Activated T-helper 1 cell treated with Interleukin-2 at 50 U/mL for 16 hours (primary cell): ENCODE measurements at places on chromosomes 3 and 15.

DNA sequence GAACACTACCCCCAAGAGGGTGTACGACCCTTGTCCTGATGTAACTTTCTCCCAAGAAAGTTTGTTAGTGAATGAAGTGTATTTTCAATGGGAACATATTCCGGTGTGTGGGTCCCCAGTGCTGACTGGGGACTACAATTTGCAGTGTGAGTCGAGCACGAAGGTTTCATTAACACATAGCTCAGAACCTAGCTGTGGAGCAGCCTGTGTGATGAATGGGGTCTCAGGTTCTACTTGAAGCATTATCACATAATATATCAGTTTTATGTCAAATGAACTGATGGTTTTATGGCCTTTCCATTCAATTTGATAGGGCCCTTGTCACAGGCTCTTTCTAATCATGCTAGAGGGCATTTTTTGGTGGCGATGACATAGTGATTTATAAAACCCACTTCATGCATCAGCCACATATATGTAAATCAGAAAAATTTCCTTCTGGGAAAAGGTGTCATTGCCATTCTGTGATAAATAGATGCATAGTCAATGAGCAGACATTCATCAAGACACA lies 44.1 kb downstream of the RETNLB start:
- DNase-seq = no peak

GRCh38 chr3:51955893-51956770 lies 951 bp downstream of the GPR62 start:
- no peak for DNase-seq

- no peak for DNase-seq
These were observed 4.4 kb downstream of the ITIH3 start for GRCh38 chr3:52798978-52799476.

DNA sequence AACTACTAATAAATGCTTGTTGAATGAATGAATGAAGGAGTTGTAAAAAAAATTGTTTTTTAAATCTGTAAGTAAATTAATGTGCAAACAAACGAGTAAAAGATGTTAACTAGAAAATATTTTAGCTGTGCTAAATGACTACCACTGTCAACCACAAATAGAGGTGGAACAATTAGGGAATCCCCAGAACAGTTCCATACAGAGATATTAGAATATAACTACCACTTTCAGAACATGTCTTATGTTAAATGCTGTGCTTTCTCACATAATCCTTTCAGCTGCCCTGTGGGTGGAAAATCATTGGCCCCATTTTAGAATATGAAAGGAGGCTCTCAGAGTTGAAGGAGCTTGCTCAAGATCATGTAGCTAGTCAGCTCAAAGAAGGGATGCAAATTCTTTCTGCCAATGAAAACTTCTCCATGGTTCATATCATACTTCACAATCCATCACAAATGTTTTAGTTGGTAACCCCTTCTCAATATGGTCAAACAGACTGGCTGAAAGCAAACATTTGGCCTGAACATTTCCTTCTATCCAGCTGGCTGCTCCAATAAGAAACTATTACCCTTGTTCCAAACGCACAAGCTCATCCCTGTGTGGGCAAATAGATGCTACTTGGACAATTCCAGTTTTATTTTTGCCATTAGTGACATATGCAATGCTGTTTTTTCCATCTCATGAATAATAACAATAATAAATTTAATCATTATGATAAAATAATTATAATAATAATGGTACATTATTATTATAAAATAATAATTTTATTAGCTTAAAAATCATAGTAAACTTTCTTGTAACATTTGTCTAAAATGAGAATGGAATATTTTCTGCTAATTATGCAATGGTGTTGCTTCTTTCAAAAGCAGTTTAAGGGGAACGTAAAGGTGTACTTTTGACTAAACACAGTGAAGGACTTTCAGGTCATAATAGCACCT lies 290.4 kb upstream of the STT3B start:
- DNase-seq = no peak

- no peak for DNase-seq
These were observed 193.3 kb upstream of the CTDSPL start for GRCh38 chr3:37668431-37668817.
